Foreskin keratinocyte (primary cell): ENCODE measurements at places on chromosomes 11 and 22.

GRCh38 chr22:17753401-17753989, 20.8 kb downstream of the BID start:
- DNase-seq, result no peak

GRCh38 chr11:33588056-33588455, 112.6 kb downstream of the C11orf91 start:
- no peak for DNase-seq

- DNase-seq, result no peak
These were observed 222.0 kb downstream of the DBX1 start for GRCh38 chr11:19938169-19938856.

GRCh38 chr22:48098921-48099245, 1336.4 kb downstream of the TBC1D22A start:
- DNase-seq, result no peak

- no peak for DNase-seq
These were observed 21.5 kb downstream of the C22orf23 start for GRCh38 chr22:37931893-37932389.

DNA sequence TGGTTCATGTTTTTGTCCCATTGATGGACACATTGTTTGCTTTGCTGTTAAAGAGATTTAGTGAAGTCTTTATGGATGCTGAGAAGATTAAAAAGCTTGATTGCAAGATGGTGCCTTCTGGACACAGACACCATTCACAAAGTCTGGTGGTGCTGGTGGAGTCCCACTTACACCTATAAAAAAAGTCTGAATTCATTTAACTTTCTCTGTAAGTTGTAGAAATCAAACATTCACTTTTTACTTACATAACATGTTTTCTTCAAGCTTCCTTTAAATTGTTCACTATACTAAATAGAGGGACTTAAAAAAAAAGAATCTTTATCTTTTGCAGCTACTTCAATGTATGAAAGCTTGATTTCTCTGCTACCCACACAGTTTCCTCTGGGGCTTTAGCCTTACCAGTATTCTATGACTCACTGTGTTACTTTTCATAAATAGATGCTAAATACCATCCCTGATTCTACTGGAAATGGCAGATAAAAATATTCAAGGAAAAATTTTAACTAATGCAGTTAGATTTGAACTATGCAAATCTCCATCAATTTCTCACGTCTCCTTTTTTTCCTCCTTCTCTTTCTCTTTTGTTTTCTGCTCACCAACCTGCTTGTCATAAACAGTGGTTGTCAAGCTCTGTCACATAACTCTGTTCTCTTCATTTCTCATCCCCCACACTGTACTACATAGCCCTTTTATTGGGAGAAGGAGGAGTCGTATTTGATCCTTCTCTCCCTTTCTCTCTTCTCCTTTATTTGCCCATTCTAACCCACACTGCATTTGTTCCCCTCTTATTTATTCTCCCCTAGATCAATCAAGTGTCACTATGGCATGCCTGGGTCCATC, 89.7 kb downstream of the FAM76B start:
- no peak for DNase-seq

DNA sequence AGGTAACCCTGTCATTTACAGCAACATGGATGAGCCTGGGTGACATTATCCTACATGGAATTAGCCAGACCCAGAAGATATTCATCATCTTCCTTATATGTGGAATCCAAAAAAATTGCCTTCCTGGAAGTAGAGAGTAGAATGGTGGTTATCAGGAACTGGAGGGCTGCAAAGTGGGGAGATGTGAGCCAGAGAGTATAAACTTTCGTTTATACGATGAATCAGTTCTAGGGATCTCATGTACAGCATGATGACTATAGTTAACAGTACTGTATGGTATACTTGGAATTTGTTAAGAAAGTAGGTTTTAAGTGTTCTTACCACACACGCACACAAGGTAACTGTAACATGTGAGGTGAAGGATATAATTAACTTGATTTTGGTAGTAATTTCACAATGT, 79.1 kb downstream of the TBC1D22A start:
- no peak for DNase-seq

- peak; percentile 80 for DNase-seq
These were observed 25.6 kb upstream of the MMP12 start for GRCh38 chr11:102900346-102900745.
